ENCODE measurements at places on chromosomes 1 and 21. TPM values are rescaled to one million over a fixed set of nuclear protein-coding genes. Genes with fewer than 3 reads are reported as not detected.

GRCh38 chr1:157496121-157496526, 56.2 kb downstream of the FCRL5 start:
- DNase-seq, result peak; percentile 71

GRCh38 chr21:45845063-45845769, 136.4 kb upstream of the COL6A1 start:
- DNase-seq, result no peak

GRCh38 chr1:212284332-212284743, 872 bp upstream of the PPP2R5A start:
- no peak for DNase-seq

DNA sequence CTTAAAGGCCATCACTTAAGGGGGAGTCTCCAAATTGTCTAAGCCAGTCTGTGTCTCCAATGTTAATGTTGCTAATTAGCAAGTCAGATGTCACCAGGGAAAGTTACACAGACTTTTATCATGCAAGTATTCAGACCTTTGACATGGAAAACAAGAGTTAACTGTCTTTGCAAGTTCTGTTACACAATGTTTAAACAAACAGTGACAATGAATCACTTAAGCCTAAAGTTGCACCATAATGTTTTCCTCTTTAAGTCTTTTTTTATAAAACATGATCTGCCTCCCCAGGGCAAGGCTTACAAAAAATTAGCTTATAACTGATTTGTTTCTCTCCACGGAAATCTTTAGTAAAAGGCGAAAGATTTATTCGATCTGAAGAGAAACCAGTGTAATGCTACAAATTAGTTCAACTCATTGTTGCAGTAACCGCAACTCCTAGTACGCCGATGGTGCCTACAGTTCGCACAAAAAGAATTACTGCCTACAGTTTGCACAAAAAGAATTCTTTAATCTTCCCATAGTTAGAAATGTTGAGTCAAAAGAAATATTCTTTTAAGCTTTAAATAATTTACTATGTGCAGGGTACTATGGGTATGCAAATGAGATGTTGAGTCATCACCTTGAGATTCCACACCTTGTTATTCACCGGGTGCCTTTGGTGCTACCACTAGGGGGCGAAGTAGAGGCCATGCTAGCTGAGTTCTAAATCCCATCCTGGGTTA, 45.3 kb downstream of the HHAT start:
- peak; percentile 89 for DNase-seq

DNA sequence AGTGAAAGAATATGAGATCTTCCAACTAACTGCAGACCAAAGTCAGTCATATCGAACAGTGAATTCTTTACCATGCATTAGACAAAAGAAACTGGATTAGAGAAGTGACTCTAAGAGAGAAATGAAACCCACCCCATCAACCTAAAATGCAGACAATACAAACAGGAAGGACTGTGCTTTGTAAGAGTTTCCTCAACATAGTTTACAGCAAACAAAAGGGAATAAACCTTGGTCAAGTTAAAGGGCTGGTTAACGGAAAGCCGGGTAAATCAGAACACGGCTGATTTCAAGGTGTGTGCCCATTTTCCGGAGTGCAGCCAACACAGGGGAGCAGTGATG, 39.2 kb downstream of the SIPA1L2 start:
- no peak for DNase-seq

DNA sequence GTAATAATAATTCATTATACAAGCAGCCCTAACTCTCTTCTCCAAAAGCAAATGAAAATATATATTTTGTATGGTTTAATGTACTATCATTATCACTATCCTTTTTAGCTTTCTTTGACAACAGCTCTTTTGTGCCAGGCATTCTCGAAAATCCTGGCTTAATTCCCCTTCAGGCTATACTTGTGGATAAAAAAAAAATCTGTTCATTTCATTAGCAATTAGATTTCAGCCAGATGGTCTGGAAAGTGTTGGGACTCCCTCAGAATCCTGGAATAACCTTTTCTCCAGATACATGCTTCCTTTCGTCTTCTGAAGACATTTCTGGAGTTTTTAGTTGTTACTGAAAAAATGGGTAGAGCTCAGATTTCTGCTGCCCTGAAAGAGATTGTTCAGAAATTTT, 83.4 kb upstream of the PLPPR4 start:
- no peak for DNase-seq

DNA sequence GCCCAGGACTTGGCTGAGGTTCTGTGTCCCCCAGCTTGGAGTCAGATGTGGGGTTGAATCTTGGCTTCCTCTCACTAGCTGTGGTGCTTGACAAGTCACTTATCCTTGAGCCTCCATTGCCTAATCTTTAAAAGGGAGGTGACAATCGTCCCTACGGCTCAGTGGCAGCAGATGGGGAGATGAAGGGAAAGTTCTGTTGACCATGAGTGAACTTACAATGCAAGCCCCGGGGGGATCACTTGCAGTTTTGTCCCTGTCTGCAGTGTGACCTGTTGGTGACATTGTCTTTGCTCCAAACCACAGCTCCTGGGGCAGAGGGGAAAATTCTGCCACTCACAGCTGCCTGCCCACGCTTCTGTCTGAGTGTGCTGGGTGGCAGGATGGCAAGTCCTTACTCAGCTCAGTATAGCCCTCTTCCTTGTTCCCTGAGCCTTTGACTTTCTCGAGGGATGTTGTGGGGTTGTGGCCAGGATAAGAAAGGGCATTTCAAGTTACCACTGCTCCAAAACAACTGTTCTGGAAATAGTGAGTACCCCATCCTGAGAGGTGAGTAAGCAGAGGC, 1.7 kb downstream of the PCSK9 start:
- DNase-seq, result no peak

DNA sequence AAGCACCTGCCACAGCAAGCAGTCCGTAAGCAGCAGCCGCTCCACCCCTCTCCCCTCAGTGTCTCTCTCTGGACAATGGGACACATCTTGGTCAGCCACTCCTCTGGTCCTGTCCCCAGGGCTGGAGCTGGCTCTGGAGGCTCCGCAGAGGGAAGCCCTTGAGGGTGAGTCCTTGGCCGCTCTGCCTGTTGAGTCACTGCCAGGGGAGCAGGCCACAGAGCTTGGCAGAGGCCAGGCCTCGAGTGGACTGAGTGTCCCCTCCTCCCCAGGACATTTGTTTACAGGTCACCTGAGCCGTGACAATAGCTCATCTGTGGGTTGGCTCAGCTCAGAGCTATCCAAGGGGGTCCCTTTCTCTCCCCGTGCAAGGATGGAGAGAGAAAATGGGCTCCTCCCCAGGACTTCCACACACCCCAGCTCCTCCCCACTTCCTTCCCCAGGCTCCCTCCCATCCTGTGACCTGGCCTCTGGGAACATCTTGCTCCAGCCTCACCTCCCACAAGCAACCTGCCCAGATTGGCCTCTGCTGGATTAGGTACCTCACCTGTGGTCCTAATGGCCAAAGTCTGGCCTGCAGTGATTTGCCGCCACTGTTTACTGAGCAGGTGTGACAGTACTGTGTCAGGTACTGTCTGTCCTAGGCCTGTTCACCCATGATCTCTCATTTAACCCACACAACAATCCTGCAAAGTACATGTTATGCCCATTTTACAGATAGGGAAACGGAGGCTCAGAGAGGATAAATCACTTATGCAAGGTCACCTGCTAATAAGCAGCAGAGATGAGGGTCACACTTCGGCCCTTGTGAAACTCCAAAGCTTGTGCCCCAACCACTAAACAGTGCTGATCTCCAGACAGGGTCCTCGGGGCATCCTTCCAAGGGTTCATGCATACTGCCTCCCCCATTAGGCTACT, 4.8 kb downstream of the FAM131C start:
- DNase-seq, result no peak

- no peak for DNase-seq
Observed at GRCh38 chr1:10188133-10188650, 22.2 kb upstream of the KIF1B start.

- DNase-seq, result no peak
Observed at GRCh38 chr1:99374109-99374508, 109.8 kb downstream of the PLPPR4 start.

GRCh38 chr1:99944192-99944591, 25.6 kb upstream of the SLC35A3 start:
- no peak for DNase-seq

DNA sequence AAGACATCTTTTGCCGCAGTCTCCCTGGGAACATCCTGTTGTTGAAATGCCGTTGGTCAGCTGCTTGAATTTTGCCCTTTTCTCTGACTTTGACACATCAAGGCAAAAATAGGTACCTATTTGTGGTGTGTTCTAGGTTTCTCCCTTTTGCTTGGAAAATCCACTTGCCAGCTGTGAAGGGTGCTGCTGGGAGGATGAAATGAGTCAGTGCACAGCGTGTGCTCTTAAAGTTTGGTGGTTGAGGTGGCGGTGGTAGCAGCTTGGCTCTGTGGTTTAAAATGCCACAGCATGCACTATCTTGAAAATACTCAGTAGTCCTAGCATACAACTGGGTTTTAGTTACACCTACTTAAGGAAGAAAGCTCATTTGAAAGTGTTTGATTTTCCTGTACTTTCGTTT, 183.8 kb downstream of the DHRS3 start:
- DNase-seq, result no peak

DNA sequence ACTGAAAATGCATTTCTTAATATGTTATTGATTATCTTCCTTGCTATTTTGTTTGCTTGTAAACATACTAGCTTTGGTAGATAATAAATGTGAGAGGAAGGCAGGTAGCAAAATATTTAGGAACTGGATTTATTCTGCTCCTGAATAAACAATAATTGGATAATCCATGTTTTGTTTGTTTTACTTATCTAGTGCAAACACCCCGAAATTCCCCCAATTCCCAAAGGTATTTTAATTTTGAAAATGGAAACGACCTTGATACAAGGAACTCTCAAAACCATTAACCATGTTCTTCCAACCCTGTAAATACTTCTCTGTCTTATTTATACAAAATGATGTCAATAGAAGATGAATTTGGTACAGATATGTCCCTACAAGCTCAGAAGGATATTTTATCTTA, 3.0 kb downstream of the USH2A start:
- DNase-seq, result no peak

GRCh38 chr1:67534627-67535065, 104.4 kb upstream of the SERBP1 start:
- no peak for DNase-seq

GRCh38 chr1:97797403-97798183, 123.2 kb downstream of the DPYD start:
- no peak for DNase-seq

DNA sequence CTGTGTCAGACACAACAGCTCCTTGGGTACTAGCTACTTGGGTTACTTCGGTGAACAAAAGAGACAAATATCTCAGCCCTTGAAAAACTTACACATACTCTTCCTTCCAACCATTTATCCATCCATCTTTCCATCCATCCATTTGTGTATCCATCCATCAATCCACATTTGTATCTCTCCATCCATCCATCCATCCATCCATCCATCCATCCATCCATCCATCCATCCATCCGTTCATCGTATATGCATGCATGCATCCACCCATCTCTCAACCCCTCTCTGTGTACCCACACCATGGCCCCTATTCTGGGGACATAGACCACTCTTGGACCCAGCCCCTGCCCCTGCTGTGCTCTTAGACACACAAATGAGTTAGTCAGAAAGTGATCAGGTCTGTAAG, 40.2 kb downstream of the FAAH start:
- DNase-seq, result no peak

- DNase-seq, result no peak
Observed at GRCh38 chr1:182888736-182889531, 49.8 kb downstream of the DHX9 start.

DNA sequence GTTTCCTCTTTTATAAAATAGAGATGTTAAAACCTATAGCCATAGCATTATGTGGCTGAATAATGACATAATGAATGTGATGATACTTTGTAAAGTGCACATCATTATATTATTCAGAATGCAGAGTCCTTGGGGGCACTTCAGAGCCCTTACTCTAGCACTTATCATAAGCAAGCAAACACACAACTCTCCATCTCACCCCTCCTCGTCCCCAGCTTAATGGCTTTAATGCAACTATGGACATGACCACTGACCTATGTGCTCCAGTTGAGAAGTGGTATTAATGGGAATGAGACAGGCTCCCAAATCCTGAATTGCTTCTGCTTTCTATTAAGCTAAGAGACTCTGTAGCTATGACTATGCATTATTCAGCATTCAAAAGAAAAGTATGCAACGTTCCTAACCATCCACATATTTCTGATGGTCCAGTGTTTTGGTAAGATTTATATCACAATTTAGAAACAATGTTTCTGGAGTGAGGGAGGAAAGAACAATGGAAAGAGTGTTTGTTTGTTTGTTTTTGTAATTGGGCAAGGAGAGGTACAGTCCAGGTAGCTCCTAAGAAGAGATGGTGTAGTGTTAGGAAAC, 194.0 kb upstream of the PLXNA2 start:
- no peak for DNase-seq

- no peak for DNase-seq
Observed at GRCh38 chr1:206779638-206780037, 7.3 kb upstream of the IL10 start.

- DNase-seq, result peak; percentile 14
Observed at GRCh38 chr1:58406301-58407071, 140.0 kb downstream of the OMA1 start.

DNA sequence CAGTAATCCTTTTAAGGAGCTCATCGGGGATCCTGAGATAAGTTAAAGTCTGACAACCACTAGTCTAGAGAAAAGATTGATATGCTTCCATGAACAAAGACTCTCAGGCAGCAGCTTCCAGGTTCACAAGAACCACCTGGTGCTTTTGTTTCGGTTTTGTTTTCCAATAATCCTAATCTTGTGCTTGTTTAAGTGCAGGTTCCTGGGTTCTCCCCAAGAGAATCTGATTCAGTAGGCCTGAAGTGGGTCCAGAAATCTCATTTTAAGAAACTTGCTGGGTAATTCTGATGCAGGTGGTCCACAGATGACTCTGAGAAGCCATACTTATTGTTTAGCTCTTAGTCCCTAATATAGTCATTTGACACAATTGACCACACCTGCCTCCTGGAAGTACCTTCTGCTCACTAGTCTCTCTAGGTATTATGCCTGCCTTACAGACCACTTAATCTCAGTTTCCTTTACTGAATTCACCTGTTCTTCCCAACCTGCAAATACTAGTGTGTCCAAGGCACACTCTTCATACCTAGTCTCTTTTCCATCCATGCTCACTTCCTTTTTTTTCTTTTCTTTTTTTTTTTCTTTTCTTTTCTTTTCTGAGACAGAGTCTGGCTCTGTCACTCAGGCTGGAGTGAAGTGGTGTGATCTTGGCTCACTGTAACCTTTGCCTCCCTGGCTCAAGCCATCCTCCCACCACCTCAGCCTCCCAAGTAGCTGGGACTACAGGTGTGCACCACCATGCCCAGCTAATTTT, 20.5 kb upstream of the FRRS1 start:
- DNase-seq, result no peak

The MIER1 gene
- 33.5 TPM for total RNA-seq

The LPAR3 gene
- 25.4 TPM for total RNA-seq

The GSTM1 gene
- total RNA-seq, result 16.7 TPM

The CYP4A11 gene
- total RNA-seq, result not detected

The NPR1 gene
- 13.2 TPM for total RNA-seq

The LHX8 gene
- total RNA-seq, result 1.5 TPM

The KIAA0040 gene
- 14.1 TPM for total RNA-seq

The LENEP gene
- total RNA-seq, result 1.3 TPM

The FALEC gene
- total RNA-seq, result not detected

The SPRR2F gene
- total RNA-seq, result 1.0 TPM

The PGLYRP4 gene
- total RNA-seq, result not detected

The MARK1 gene
- total RNA-seq, result 20.5 TPM

The OR2M7 gene
- not detected for total RNA-seq
